Amygdala (tissue), 56 donors: ENCODE measurements at places on chromosomes 3 and 15.

DNA sequence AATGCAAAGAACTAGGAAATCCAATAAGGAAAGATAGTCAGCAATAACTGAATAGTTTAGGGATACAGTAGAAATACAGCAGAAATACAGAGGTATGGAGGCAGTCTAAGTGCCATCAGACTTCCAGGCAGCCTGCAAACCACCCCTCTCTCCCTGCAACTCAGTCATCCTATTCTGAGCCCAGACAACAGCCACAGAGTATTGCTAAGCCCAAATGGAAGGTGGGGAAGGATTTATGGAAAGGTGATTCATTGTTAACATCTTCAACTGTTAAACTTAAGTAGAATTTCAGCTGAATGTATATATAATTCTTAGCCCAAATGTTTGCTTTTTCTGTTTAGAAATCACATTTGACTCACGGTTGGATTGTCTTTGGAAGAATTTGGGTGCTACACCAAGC, 300.4 kb downstream of the RBMS3 start:
- no peak for DNase-seq

DNA sequence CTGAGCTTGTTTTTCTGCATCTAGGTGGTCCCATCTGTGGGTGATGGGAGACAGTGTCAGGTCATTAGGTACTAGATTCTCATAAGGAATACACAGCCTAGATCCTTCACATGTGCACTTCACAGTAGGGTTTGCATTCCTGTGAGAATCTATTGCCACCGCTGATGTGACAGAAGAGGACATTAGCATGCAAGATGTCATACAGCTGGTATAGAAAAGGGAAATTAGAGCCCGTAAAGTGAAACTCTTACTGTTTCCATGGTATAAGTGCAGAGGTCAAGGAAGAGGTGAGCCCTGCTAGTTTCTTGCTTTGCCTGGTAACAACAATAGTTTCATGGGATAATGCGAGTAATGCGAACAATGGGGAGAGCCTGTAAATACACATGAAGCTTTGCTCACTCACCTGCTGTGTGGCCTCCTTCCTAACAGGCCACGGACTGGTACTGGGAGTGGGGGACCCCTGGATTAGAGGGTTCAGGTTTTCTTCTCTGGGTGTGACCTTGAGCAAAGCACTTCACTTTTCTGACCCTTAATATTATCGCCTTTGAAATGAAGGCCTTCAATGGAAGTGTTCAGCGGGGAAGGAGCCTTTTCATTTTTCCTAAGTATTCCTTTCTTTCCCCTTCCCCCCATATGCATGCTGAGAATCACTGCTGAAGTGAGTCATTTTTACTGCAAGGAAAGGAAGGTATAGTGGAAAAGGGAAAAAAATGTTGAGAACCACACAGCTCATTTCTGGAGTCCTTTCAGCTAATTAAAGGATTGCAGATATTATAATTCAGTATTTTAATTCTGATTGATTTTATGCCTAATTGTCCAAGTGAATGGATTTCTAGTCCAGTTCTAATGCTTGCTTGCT, 286.4 kb downstream of the UBE2E2 start:
- no peak for DNase-seq

DNA sequence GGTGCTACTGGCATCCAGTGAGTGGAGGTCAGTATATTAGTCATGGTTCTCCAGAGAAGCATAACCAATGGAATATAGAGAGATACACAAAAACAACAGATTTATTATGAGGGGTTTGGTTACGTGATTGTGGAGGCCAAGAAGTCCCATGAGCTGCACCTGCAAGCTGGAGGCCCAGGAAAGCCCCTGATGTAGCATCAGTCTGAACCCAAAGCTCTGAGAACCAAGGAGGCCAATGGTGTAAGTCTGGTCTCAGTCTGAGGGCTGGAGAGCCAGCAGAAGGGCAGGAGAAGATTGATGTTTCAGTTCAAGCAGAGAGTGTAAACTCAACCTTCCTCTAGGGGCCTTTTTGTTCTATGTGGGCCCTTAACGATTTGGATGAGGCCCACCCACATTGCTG, 144.1 kb downstream of the KLF13 start:
- no peak for DNase-seq

GRCh38 chr3:13193320-13194284, 120.4 kb upstream of the IQSEC1 start:
- DNase-seq, result no peak

DNA sequence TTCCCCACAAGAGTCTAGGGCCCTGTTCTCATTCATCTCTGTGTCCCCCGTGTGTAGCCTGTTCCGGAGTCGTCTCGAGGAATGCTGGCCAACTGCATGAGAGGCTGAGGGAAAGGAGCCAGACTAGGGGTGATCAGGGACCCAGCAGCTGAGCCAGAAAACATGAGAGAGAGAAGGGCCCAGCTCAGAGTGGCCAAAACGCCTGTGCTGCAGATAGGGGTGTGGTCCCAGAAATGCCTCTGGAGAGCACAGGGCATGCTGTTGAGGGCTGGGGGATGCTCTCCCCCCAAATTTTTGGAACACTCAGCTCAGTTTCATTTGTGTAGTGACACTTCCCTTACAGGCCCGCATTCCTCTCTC, 14.1 kb downstream of the CYP1A2 start:
- no peak for DNase-seq

GRCh38 chr15:81929557-81929956, 116.3 kb downstream of the MEX3B start:
- DNase-seq, result no peak

DNA sequence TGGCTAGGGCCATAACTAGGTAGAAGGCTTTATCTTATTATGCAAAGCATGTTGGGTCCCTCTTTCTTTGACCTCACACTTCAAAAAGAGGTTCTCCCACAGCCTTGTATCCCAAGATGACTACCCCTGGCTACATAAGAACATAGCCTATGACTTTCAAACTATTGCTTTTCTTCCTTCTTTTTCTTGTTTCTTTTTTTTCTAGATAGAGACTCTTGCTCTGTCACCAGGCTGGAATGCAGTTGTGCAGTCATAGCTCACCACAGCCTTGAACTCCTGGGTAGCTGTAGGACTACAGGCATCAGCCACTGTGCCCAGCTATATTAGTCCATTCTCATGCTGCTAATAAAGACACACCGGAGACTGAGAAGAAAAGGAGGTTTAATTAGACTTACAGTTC, 47.2 kb downstream of the DIPK2A start:
- no peak for DNase-seq
